ENCODE measurements at places on chromosomes 6 and 20.

DNA sequence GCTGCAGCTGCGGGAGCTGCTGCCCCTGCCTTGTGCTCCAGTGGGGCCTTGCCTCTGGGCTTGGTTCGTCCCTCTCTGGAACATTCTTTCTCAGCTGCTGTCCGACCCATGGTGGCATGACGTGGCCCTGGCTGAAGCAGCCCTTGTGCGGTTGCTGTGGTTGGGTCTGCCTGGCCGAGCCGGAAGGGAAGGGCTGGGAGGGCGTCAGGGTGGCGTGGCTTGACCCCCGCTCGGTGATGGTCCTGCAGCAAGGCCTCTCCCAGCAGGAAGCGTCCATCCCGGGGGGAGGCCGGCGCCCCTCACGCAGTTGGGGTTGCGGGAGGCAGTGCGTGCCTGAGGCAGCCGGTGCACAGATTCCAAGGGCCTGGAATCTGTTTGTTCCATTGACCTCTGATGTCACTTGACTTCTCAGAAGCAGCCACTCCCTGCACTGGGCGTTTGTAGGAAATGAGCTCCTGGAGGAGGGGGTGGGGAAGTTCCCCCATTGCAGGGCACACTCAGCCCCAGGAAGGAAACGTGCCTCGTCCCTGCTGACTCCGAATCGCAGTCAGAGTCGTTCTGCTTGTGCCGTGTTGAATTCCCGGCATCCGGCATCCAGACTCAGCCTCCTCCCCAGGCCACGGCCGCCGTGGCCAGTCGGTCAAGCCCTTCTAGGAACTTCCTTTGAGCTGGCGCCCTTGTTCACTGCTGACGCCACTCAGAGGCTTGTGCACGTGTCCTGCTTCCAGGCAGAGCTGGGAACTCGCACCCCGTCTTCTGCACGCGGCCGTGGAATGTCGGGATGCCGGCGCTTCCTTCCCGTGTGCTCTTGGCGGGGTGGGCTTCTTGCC, 9.7 kb upstream of the TNFRSF6B start:
- DNase-seq = no peak

GRCh38 chr6:156982168-156982567, 205.0 kb downstream of the ARID1B start:
- DNase-seq = no peak

- no peak for DNase-seq
These were observed 76.9 kb downstream of the ANKRD6 start for GRCh38 chr6:89509777-89510281.

- DNase-seq = no peak
These were observed 9.9 kb downstream of the ANKRD66 start for GRCh38 chr6:46756469-46757213.

- DNase-seq = no peak
These were observed 37.8 kb downstream of the EIF2S2 start for GRCh38 chr20:34074101-34074760.

GRCh38 chr20:44770484-44771171, 25.0 kb downstream of the KCNK15 start:
- no peak for DNase-seq

DNA sequence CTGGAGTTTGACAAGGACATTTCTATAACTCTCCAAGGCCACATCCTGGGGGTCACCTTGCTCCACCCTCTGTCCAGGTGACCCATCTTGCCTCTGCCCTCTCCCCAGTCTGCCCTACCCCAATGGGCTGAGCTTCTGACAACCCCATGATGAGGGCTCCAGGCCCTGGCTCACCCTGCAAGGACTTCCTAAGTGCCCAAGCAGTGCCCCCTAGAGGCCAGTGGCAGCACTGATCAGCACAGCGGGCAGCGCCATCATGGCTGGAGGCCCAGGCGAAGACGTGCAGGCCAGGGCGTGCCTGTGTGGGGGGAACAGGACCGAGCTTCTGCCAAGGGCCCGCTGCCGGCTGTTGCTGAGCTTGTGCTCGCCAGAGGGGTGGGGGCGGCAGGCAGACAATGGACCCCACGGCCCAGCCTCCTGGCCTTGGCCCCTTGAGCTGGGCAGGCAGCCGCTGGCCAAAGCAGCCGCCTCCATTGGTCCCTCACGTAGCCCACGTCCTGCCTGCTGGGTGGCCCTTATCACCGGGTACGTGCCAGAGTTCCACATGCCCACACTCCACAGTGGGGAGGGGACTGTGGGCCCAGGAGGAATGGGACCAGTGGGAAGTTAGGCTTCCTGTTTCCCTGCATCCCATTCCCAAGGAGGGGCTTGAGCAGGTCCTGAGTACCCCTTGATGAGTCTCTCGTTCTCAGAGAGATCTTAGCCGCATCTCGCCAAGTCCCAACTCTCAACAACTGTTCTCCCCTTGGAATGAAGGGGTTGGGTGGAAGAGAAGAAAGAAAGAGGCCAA, 64.3 kb downstream of the MRPL14 start:
- no peak for DNase-seq

All from NCI-H526 (cell line).